Small intestine (tissue), 16 donors: ENCODE measurements at places on chromosomes 1 and 21.

- no peaks in the 10 kb centered on the region for H3K4me1 ChIP-seq
- no peak for DNase-seq
- H3K27ac ChIP-seq = no peak overlapping the region
- no peaks in the 10 kb centered on the region for H3K27me3 ChIP-seq
Measured at GRCh38 chr1:205775717-205776056, 405 bp upstream of the RAB29 start.

GRCh38 chr1:36570006-36570405 is 87.3 kb upstream of the CSF3R start:
- H3K27me3 ChIP-seq = peaks cover 3% of the 10 kb centered on the region
- no peak overlapping the region for H3K27ac ChIP-seq
- no peak for DNase-seq
- no peaks in the 10 kb centered on the region for H3K4me1 ChIP-seq
- no peaks in the 10 kb centered on the region for H3K36me3 ChIP-seq
- no peak overlapping the region for H3K4me3 ChIP-seq

GRCh38 chr1:176522310-176522845 is 59.4 kb downstream of the PAPPA2 start:
- no peaks in the 10 kb centered on the region for H3K36me3 ChIP-seq
- H3K27me3 ChIP-seq = no peaks in the 10 kb centered on the region
- H3K4me3 ChIP-seq = no peak overlapping the region
- H3K27ac ChIP-seq = no peak overlapping the region
- no peaks in the 10 kb centered on the region for H3K4me1 ChIP-seq
- DNase-seq = no peak

GRCh38 chr1:246146804-246147523 is 360.1 kb downstream of the SMYD3 start:
- no peak overlapping the region for H3K27ac ChIP-seq
- H3K36me3 ChIP-seq = no peaks in the 10 kb centered on the region
- H3K4me1 ChIP-seq = no peaks in the 10 kb centered on the region
- DNase-seq = no peak

- DNase-seq = no peak
- H3K4me1 ChIP-seq = peaks cover 37% of the 10 kb centered on the region
- no peak overlapping the region for H3K4me3 ChIP-seq
- H3K36me3 ChIP-seq = peaks cover 26% of the 10 kb centered on the region
- H3K27ac ChIP-seq = no peak overlapping the region
Measured at GRCh38 chr1:19453741-19454201, 31.6 kb downstream of the CAPZB start.

DNA sequence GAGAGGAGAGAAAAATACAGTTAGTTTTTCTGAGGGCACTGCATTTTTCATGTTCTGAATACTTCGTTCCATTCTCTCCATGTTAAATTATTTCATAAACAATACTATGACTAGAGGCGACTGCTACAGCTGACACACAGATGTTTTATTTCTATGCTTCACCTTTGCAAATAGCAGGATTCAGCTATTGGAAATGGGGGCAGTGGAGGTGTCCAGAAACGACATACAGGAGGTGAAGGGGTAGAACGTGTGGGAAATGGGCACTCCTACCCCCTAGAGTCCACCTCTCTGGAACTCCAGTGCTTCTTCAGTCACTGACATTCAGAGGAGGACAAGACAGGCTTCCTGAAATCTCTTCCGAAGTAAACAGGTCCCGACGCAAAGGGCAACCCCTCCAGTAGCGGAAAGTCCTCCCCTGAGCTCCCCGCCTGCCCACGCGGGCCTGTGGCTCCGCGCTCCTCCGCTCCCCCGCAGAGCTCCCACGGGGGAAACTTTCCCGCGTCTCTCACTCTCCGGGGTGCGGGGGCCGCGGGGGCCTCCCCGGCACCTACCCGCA is 480 bp downstream of the DPYD start:
- DNase-seq = no peak
- H3K4me3 ChIP-seq = peak overlapping the region; percentile 100
- H3K36me3 ChIP-seq = no peaks in the 10 kb centered on the region
- peak overlapping the region; percentile 98 for H3K27ac ChIP-seq
- H3K4me1 ChIP-seq = peaks cover 8% of the 10 kb centered on the region

GRCh38 chr1:68819190-68819829 is 322.4 kb upstream of the DEPDC1 start:
- H3K36me3 ChIP-seq = no peaks in the 10 kb centered on the region
- no peak overlapping the region for H3K4me3 ChIP-seq
- DNase-seq = no peak
- H3K4me1 ChIP-seq = no peaks in the 10 kb centered on the region
- H3K27me3 ChIP-seq = no peaks in the 10 kb centered on the region
- H3K27ac ChIP-seq = no peak overlapping the region

- H3K4me1 ChIP-seq = peaks cover 4% of the 10 kb centered on the region
- peak overlapping the region; percentile 76 for H3K27ac ChIP-seq
- H3K36me3 ChIP-seq = peaks cover 23% of the 10 kb centered on the region
- no peaks in the 10 kb centered on the region for H3K27me3 ChIP-seq
- H3K4me3 ChIP-seq = peak overlapping the region; percentile 70
- no peak for DNase-seq
Measured at GRCh38 chr1:54199151-54199764, 572 bp downstream of the CYB5RL start.

GRCh38 chr1:41659903-41660302 is 175.4 kb upstream of the EDN2 start:
- no peak overlapping the region for H3K27ac ChIP-seq
- no peaks in the 10 kb centered on the region for H3K36me3 ChIP-seq
- H3K4me3 ChIP-seq = no peak overlapping the region
- H3K27me3 ChIP-seq = peaks cover 39% of the 10 kb centered on the region
- H3K4me1 ChIP-seq = peaks cover 4% of the 10 kb centered on the region

GRCh38 chr1:36084497-36085115 is 712 bp downstream of the TEKT2 start:
- peaks cover 4% of the 10 kb centered on the region for H3K36me3 ChIP-seq
- H3K27me3 ChIP-seq = no peaks in the 10 kb centered on the region

DNA sequence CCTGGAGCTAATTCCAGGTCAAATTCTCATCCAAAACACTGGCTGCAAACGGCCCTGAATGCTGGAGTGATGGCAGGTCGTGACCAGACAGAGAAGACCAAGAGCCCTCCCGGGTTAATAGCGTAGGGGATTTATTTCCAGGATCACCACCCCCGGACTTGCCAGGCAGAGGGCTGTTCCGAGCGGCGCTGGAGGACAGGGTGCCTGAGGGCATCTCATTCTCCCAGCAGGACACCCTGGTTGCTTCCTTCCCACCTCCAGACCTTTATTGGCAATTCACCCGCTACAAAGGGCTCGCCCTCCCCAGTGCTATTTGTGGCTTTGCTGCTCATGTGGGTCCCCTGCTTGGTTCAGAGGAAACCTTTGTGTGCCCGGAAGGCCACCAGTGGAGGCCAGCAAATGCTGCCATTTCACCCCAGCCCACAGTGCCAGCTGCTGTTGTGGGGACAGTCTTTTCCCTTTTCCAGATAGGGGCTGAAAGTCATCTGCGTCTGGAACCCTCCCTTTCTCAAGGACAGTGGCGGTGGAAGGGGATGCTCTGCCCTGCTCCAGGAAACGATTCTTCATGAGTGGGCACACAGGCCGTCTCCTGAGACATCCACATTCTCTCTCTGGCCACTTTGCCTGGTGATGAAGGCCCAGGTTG is 19.0 kb upstream of the C1orf174 start:
- no peaks in the 10 kb centered on the region for H3K36me3 ChIP-seq
- H3K4me3 ChIP-seq = no peak overlapping the region
- no peaks in the 10 kb centered on the region for H3K27me3 ChIP-seq
- H3K27ac ChIP-seq = no peak overlapping the region
- DNase-seq = no peak

DNA sequence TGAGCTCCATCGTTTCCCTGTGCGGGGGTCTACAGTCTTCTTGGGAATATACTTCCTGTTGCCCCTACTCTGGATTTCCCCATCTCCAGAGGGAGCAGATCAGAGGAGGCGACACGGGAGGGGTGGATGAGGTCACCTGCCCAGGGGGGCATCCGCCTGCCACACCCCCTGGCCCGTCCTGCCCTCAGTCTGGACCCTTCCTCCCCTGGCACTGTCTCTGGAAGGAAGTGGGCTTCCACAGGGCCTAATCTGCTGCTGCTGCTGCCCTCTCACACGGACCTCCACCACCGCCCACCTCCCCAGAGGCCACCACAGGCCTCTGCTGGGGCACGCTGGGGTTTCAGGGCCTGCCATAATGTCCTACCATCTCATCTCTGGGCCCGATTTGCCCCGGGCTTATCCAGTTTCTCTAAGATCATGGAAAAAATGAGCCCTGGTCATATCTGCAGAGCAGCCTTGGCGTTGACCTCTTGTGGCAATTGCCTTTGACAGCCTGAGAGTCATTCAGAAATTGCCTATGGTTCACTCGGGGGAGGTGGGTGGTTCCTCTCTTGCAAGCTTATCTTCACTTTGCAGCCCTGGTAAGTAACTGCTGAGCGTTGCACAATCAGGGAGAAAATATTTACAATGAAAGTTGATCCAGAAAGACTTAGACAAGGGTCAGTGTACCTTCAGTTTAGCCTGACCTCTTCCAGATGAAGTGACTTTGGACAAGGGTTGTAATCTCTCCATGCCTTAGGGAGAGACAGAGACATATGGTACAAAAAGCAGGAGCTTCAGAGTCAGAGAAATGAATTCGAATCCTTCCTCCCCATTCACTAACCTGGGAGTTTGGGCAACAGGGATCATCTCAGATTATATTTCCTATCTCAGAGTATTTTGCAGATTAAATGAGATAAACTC is 252.4 kb downstream of the TOMM20 start:
- peak; percentile 94 for DNase-seq
- peak overlapping the region; percentile 98 for H3K27ac ChIP-seq
- H3K4me1 ChIP-seq = peaks cover 50% of the 10 kb centered on the region
- no peaks in the 10 kb centered on the region for H3K36me3 ChIP-seq
- H3K4me3 ChIP-seq = no peak overlapping the region

- H3K27ac ChIP-seq = no peak overlapping the region
- no peaks in the 10 kb centered on the region for H3K4me1 ChIP-seq
- H3K27me3 ChIP-seq = no peaks in the 10 kb centered on the region
- no peak for DNase-seq
Measured at GRCh38 chr1:79259390-79260336, 253.1 kb upstream of the ADGRL4 start.

- H3K27ac ChIP-seq = no peak overlapping the region
- H3K27me3 ChIP-seq = no peaks in the 10 kb centered on the region
- no peak for DNase-seq
- H3K4me1 ChIP-seq = no peaks in the 10 kb centered on the region
- H3K36me3 ChIP-seq = no peaks in the 10 kb centered on the region
- no peak overlapping the region for H3K4me3 ChIP-seq
Measured at GRCh38 chr1:240107058-240107684, 15.5 kb downstream of the FMN2 start.

- peaks cover 2% of the 10 kb centered on the region for H3K27me3 ChIP-seq
- no peak within 1 kb of the TSS for H3K27ac ChIP-seq
- no peaks in the 10 kb centered on the region for H3K4me1 ChIP-seq
- peak within 1 kb of the TSS; percentile 66 for H3K4me3 ChIP-seq
- DNase-seq = peak; percentile 86
Measured at GRCh38 chr1:186680245-186681061, at the start of gene PTGS2. TSS of gene PTGS2 (minus strand) at chr1:186680423. CDS start at chr1:186680290, 133 bp downstream.

DNA sequence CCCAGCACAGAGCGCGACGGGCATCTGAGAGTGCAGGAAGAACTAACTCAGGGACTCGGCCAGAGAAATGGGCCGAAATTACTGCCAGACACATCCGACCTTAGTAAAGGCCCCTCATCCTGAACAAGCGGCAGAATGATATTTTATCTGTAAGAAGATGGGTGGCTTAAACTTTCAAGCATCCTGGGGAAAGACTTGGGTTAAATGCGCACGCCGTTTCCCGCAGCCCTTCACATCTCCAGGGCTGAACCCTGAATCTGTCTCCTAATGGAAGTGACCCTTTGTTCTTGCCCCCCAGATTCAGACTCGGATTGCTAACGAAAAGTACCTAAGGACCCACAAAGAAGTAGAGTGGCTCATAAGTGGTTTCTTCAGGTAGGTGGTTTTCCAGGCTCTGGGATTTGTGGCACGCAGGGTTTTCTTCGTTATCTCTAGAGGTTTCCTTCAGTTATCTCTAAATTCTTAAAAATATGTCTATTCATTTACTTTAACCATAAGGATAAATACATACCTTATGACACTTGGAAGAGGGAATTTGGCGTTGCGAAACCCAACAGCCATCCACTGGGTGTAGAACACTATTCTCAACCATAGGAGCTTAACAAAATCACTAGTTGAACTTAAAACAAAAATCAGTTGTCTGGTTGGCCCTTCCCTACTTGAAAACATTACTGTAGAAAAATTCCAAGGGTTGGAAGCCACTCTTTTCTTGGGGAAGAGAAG is 627 bp downstream of the RIIAD1 start:
- peaks cover 14% of the 10 kb centered on the region for H3K27me3 ChIP-seq
- no peaks in the 10 kb centered on the region for H3K36me3 ChIP-seq
- no peak overlapping the region for H3K4me3 ChIP-seq

- H3K4me1 ChIP-seq = no peaks in the 10 kb centered on the region
- no peak overlapping the region for H3K27ac ChIP-seq
Measured at GRCh38 chr1:15775706-15776105, 17.1 kb downstream of the FBLIM1 start.

GRCh38 chr1:94539496-94539895 is 2.1 kb downstream of the F3 start:
- no peaks in the 10 kb centered on the region for H3K4me1 ChIP-seq
- no peak overlapping the region for H3K4me3 ChIP-seq
- H3K27me3 ChIP-seq = no peaks in the 10 kb centered on the region
- DNase-seq = peak; percentile 68

GRCh38 chr1:239587066-239587465 is 200.7 kb downstream of the CHRM3 start:
- DNase-seq = no peak
- H3K4me1 ChIP-seq = no peaks in the 10 kb centered on the region
- no peak overlapping the region for H3K4me3 ChIP-seq
- H3K27ac ChIP-seq = no peak overlapping the region
- no peaks in the 10 kb centered on the region for H3K36me3 ChIP-seq

DNA sequence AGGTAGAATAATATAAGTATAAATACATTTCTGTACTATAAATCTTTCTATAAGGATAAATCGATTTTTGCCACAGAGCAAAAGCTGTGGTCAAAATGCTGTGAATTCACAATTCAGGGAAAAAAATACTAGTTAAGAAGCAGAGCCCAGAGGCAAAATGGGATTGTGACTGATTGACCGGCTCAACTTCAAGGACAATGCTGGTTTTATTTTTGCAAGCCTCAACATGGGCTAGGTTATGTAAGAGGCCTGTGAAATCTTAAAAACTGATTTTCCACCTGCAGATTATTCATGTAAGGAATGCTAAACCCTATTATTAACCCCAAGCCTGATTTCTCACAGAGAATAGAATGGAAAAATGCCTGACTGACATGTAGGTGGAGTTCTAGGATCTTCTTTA is 155.1 kb downstream of the HHAT start:
- H3K4me3 ChIP-seq = no peak overlapping the region
- no peak overlapping the region for H3K27ac ChIP-seq

GRCh38 chr1:18178111-18178510 is 70.5 kb downstream of the IGSF21 start:
- no peak for DNase-seq
- H3K4me3 ChIP-seq = no peak overlapping the region
- no peaks in the 10 kb centered on the region for H3K27me3 ChIP-seq
- H3K4me1 ChIP-seq = no peaks in the 10 kb centered on the region

GRCh38 chr1:245715291-245715701 is 560.5 kb downstream of the KIF26B start:
- H3K27me3 ChIP-seq = no peaks in the 10 kb centered on the region
- H3K4me3 ChIP-seq = no peak overlapping the region
- H3K27ac ChIP-seq = no peak overlapping the region
- DNase-seq = no peak
- no peaks in the 10 kb centered on the region for H3K4me1 ChIP-seq
- H3K36me3 ChIP-seq = no peaks in the 10 kb centered on the region

- H3K27me3 ChIP-seq = no peaks in the 10 kb centered on the region
- H3K4me3 ChIP-seq = no peak overlapping the region
- H3K36me3 ChIP-seq = no peaks in the 10 kb centered on the region
- no peaks in the 10 kb centered on the region for H3K4me1 ChIP-seq
Measured at GRCh38 chr1:167471568-167471967, 46.8 kb downstream of the CD247 start.
